ENCODE measurements at places on chromosomes 4 and X. TPM values are rescaled to one million over a fixed set of nuclear protein-coding genes. Genes with fewer than 3 reads are reported as not detected.

Gene CSAG3
- total RNA-seq, result not detected

DNA sequence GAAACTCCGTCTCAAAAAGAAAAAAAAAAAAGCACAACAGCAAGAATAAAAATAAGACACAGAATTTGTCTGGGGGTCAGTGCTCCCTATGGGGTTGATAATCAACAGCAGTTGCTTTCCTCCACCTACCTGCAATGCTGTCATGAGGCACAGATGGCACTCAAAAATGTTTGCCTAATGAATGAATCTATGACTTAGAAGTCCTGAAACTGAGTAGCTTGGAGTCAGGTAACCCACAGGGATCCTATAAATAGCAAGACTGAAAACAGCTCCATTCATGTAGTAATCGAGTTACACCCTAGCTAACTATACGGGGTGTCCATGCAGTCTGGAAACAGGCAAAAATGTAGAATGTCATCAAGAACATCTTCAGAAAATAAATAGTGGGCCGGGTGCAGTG, 19.8 kb upstream of the DDX3X start:
- H3K27me3 ChIP-seq, result no peaks in the 10 kb centered on the region
- H3K36me3 ChIP-seq, result no peaks in the 10 kb centered on the region
- no peak overlapping the region for H3K27ac ChIP-seq
- H3K4me1 ChIP-seq, result no peaks in the 10 kb centered on the region

- H3K36me3 ChIP-seq, result no peaks in the 10 kb centered on the region
- no peak overlapping the region for H3K4me3 ChIP-seq
- no peaks in the 10 kb centered on the region for H3K27me3 ChIP-seq
- H3K27ac ChIP-seq, result no peak overlapping the region
Observed at GRCh38 chr4:186900232-186900900, 176.7 kb upstream of the FAT1 start.

Gene MAGEA2B
- total RNA-seq, result not detected

DNA sequence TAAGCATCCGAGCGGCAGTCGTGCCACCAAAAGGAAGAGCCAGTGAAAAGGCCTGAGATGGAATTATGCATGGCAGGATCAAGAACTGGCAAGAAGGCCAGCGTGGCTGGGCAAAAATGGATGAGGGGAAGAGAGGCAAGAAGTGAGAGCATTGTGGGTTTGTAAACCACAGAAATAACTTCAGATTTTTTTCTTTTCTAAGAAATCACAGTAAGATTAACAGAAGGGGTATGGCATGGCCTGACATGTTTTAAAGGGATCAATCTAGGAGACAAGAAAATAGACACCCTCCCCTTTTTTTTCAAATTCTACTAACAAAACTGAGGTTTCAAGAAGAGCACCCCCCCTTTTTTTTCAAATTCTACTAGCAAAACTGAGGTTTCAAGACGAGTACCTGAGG, 82.5 kb downstream of the BMP3 start:
- no peak for DNase-seq
- no peaks in the 10 kb centered on the region for H3K36me3 ChIP-seq
- no peaks in the 10 kb centered on the region for H3K27me3 ChIP-seq
- H3K4me1 ChIP-seq, result no peaks in the 10 kb centered on the region

Gene PNMA5
- not detected for total RNA-seq

Gene GPRASP1
- 1.6 TPM for total RNA-seq

Gene IL3RA
- 5.9 TPM for total RNA-seq

GRCh38 chr4:153506341-153507309, 40.5 kb downstream of the TMEM131L start:
- H3K36me3 ChIP-seq, result no peaks in the 10 kb centered on the region
- H3K4me1 ChIP-seq, result peaks cover 18% of the 10 kb centered on the region
- H3K27me3 ChIP-seq, result no peaks in the 10 kb centered on the region
- no peak for DNase-seq
- peak overlapping the region; percentile 79 for H3K27ac ChIP-seq

DNA sequence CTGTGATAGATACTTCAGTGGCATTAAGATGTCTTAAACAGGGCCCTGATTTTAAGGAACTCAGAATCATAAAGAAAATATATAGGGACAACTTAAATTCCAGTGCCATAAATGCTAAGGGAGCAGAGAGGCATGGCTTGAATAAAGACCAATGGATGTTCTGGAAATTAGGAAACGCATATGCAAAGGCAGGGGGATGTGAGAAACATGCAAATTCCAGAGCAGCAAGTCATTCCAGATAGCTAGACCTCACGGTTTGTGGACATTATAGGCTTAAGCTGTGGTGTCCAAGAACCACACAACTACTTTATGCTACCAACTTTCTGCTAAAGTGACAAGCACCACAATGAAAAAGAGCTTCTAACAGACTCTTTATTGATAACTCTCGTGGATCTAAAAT, 132.6 kb upstream of the ANK2 start:
- H3K4me1 ChIP-seq, result no peaks in the 10 kb centered on the region
- H3K36me3 ChIP-seq, result no peaks in the 10 kb centered on the region
- H3K27me3 ChIP-seq, result no peaks in the 10 kb centered on the region
- no peak overlapping the region for H3K4me3 ChIP-seq

GRCh38 chr4:64584981-64585557, 175.8 kb upstream of the TECRL start:
- H3K36me3 ChIP-seq, result no peaks in the 10 kb centered on the region
- H3K27ac ChIP-seq, result no peak overlapping the region
- no peaks in the 10 kb centered on the region for H3K27me3 ChIP-seq
- H3K4me3 ChIP-seq, result no peak overlapping the region
- DNase-seq, result no peak
- no peaks in the 10 kb centered on the region for H3K4me1 ChIP-seq

GRCh38 chr4:32597354-32597753, 1877.2 kb downstream of the PCDH7 start:
- H3K27me3 ChIP-seq, result no peaks in the 10 kb centered on the region
- no peak overlapping the region for H3K4me3 ChIP-seq
- no peaks in the 10 kb centered on the region for H3K4me1 ChIP-seq
- H3K36me3 ChIP-seq, result no peaks in the 10 kb centered on the region
- H3K27ac ChIP-seq, result no peak overlapping the region

Gene PLP2
- 134 TPM for total RNA-seq

DNA sequence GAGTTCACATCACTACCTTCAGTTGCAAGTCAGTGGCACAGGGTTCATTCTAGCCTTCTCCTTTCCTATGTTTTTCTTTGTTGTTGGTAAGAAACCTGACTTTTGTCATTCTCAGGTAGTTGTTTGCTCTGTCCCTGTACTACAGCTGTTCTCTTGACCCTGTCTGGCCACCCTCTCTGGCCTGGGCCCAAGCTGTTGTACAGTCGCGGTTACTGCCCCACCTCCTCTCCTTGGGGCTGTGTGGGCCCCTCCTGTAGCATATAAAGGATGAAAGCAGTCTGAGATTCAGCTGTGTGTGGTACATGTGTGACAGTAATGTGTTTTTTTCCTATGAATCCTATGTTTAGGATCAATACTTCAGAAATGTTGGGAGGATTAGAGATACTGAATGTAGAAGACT, 12.5 kb downstream of the MOB1B start:
- no peaks in the 10 kb centered on the region for H3K4me1 ChIP-seq
- no peaks in the 10 kb centered on the region for H3K27me3 ChIP-seq
- no peak overlapping the region for H3K27ac ChIP-seq
- no peaks in the 10 kb centered on the region for H3K36me3 ChIP-seq
- no peak for DNase-seq

GRCh38 chr4:123616951-123617461, 220.4 kb downstream of the SPRY1 start:
- no peak overlapping the region for H3K4me3 ChIP-seq
- DNase-seq, result no peak
- no peaks in the 10 kb centered on the region for H3K27me3 ChIP-seq
- H3K27ac ChIP-seq, result peak overlapping the region; percentile 31
- no peaks in the 10 kb centered on the region for H3K36me3 ChIP-seq

DNA sequence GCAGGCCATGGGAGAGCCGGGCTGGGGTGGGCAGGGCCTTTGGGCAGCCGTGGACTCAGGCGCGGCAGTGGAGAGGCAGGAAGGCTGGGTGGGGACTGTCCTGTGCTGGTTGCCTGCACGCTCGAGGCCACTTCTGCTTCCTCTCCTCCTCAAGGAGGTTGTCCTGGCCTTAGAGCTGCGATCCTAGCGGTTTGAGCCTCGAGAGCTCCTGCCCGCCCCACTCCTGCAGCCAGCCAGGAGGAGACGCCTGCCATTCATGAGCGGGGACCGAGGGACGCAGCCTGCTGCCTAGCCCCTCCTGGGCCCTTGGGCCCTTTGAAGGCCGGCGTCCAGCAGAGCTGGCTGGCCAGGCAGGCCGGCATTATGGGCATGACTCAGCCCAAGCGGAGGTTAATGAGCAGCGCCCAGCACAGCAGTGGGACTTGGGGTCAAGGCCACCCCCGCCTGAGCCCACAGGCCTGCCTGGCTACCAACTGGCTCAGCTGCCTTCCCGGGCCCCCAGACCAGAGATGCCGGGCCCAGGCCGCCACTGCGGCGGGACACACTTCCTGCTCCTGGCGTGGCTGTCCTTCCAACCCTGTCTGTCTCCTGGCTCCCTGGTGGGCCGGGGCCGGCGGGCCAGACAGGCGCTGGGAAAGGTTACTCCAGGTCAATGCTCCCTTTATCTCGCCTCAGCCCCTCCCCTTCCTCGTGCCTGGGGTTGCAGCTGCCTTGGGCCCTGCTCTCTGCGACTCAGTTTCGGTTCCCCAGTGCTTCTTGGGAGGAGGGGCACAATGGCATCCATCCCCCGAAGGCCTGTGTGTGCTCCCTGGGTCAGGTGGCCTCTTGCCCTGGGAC, 1.8 kb downstream of the ABCD1 start:
- H3K4me1 ChIP-seq, result peaks cover 33% of the 10 kb centered on the region
- H3K27me3 ChIP-seq, result no peaks in the 10 kb centered on the region
- H3K4me3 ChIP-seq, result peak overlapping the region; percentile 14
- H3K27ac ChIP-seq, result peak overlapping the region; percentile 96

Measured in esophagus squamous epithelium (tissue), 5 donors.